ENCODE measurements at places on chromosomes 4 and X.

DNA sequence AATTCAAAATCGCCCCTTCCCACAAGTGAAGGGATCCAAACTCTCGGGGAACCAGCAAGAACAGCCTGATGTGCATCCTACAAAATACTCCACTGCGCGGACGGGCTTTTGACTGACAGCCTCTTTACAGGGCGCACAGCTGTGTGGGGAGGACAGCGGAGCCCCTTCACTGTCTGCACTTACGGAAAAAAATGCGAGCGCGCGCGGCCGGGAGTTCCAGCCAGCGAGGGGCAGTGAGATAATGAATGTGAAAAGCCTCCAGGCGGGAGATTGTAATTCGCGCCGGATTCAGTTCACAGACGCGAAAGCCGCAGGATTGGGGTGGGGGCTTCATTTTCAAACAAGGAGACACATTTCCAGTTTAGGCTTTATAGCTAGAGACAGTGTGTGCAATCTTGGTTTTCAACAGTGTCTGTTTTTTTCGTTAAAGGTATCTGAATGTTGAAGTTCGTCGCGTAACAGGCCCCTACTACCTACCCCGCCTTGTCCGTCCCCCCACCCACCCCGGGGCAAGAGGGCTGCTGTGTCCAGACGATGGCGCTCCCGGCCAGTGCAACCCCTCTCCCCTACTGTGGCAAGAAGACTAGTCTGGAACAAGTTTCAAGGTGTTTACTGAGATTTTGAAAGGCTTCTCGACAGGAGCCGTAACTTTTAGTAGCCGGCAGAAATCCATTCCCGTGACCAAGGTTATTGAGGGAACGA lies 1.7 kb upstream of the GPR50 start:
- no peak for DNase-seq

DNA sequence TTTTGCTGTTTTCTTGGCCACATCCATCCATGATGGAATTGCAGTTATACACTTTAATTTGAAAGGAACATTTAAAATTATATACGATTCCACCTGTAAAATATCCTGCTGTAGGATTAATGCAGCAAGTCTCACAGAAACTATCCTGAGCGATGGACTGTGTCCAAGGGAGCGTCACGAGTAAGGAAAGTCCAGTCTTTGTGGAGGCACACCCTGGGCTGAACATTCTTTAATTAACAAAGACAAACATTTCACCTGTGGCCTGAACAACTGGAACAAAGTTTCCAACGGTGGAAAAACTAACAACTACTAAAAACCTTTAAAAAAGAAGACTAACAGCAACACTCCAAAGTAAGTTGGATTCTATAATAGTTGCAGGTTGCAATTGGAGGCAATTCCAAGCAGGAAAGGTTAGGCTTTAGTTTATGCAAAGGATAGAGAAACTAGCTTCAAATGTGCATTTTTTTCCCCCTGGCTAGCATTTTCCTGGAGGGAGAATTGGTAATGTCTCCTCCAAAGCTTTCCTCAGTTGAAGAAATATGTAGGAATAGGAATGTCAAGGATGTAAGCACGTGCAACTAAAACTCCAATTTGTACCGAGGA lies 11.0 kb downstream of the EREG start:
- no peak for DNase-seq

- no peak for DNase-seq
Observed at GRCh38 chr4:75030028-75030427, 97.1 kb downstream of the PARM1 start.

DNA sequence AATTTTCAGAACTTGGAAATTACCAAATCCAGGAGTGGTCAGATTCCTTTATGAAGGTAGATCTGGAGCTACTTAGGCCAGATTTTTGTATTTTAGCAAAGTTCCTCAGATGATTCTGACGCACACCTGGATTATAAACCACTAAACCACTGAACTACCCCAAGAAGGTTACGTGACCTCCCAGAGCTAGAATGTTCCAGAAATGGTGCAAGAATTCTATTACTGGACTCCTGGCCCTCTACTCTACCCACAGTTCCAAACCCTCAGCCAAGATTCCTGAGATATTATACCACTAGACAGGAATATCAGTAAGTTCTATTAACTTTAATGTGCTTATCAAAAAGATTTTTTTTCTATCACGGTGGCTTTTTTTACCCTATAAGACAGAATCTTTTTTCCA lies 67.1 kb downstream of the ABCG2 start:
- DNase-seq = no peak

DNA sequence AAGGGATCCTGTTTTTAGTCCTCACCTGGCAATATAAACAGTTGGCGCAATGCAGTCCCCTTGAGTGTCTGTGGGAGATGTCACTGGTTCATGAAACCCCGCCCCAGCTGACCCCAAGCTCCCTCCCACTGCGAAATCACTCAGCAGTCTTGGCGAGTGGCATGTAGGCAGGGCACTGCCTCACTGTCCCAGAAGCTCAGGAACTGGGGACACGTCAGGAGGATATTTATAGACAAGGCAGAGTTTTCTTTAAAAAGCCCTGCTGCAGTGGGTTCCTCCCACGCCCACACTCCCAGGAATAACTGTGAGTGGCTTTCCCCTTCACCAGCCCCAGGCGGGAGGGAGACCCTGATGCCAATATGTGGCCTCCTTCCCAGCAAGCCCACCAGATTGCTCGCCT lies 44.3 kb upstream of the PPP2R2C start:
- DNase-seq = no peak

GRCh38 chrX:23292354-23292987 lies 42.2 kb upstream of the PTCHD1 start:
- no peak for DNase-seq

GRCh38 chr4:139672215-139672614 lies 6.6 kb downstream of the MGST2 start:
- DNase-seq = no peak

DNA sequence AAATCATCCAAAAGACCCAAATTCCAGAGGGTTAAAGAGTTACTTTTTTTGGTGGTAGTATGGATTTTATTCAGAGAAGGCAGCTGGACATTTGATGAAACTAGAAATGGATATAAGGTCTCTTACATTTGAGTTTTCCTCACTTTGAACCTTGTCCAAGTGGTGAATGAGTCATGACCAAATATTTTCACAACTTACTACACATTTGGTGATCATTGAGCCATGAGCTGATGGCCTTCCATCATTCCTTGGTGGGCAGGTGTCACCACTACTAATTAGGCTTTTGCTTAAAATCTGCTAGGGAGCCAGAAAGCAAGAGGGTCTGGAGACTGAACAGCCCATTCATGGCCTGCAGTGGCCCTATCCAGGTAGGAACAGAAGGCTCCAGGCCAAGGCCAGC lies 620.2 kb upstream of the INTU start:
- DNase-seq = no peak

- DNase-seq = no peak
Observed at GRCh38 chr4:122555216-122555615, 65.7 kb downstream of the IL21 start.

GRCh38 chrX:109155161-109155560 lies 326.7 kb downstream of the GUCY2F start:
- DNase-seq = no peak

- DNase-seq = no peak
Observed at GRCh38 chrX:104469771-104470170, 96.2 kb upstream of the IL1RAPL2 start.

GRCh38 chrX:32084757-32085156 lies 1012.9 kb upstream of the FTHL17 start:
- DNase-seq = no peak

Data from hematopoietic multipotent progenitor cell treated with erythropoietin and hydrocortisone succinate and interleukin-3 and kit ligand, for 17 days (in vitro differentiated cells).